ENCODE measurements at places on chromosomes 16 and 17. TPM values are rescaled to one million over a fixed set of nuclear protein-coding genes. Genes with fewer than 3 reads are reported as not detected.

- no peak for DNase-seq
These were observed 32.9 kb upstream of the GOSR2 start for GRCh38 chr17:46889992-46890564.

Gene NEURL4
- 7.3 TPM for polyA plus RNA-seq

Gene ZNF75A
- polyA plus RNA-seq: 15.9 TPM

Gene HSD11B2
- not detected for polyA plus RNA-seq

Gene AP2B1
- polyA plus RNA-seq: 234 TPM

DNA sequence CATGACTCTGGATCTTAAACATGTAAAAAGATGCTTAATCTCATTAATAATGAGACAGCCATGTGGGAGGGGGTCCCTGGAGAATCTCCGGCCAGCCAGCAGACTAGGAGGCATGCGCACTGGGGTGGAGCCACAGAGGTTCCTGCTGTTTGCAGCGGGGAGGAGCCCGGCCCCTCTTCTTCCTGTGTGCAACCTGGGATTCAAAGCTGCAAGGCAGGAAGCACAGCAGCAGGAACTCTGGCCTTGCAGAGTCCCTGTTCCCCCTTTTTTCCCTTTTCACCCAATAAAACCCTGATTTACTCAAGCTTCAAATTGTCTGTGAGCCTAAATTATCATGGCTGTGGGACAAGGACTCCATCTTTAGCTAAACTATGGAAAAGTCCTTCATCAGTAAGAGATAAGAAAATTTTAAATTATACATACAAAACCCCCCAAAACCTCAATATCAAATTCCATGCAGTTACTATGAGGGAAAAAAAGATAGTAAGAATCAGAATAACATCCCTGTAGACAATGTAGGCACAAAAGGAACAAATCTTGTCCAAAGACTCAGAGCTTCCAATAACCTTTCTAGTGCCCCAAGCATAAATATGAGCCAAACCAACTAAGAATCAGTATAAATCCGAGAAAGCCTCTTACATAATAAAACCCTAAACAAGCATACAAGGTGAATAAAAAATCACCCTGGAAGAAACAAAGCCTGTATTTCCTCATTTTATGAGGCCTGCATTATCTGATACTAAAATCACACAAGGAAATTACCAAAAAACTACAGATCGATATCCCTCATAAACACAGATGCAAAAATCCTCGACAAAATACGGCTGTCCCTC lies 12.1 kb downstream of the CFDP1 start:
- no peak for DNase-seq

DNA sequence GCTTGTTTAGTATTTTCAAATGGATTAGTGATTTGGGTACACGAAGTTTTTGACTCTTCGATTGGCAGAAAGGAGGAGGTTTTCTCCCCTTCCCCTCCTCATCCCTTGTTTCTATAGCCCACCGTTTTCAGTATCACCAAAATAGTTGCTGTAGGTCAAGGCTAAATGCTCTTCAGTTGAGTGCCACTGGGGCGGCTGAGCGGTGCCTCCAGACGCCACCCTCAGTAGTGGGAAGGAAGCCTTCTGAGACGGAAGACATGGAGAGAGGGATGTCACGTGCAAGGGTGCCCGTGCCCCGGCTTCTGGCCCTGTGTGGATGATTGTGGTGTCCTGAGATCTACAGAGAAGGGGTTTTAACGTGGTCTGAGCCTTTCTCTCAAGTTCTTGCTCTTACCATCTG lies 39.7 kb upstream of the CRISPLD2 start:
- DNase-seq: no peak

DNA sequence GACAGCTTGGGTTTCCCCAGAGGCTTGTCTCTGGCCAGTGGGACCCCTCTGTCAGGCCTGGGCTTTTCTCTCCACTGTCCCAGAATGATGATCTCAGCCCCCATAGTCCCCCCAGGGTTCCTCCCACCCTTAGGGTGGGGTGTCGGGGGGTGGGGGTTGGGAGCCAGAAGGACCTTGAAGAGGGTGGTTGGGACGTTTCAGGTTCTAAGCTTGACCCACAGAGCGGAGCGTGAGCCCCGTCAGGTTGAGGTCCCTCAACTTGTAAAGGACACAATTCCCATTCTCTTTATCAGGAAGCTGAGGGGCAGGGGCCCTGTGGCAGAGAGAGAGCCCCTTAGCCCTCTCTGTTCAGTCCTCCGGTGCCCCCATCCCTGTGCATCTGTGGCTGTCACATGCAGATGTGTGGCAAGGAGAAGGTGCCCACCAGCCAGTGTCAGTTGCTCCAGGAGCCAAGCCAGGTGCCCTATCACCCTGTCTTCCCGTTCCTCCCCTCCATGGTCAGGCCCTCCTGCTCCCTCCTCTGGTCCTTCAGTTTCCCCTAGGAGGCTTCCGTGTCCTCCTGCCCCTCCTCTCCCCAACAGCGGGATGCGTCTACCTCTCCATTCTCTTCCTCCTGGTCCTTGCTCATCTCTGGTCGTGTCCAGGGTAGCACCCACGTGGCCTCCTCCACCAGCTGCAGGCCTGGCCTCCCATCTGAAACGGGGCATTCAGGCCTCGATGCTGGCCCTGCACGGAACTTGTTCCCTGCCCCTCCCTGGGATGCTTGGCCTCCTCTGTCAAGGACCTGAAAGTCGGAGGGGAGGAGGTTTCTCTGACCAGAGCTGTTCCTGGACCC lies 1.5 kb upstream of the NTN3 start:
- DNase-seq: no peak

Gene GAST
- not detected for polyA plus RNA-seq

DNA sequence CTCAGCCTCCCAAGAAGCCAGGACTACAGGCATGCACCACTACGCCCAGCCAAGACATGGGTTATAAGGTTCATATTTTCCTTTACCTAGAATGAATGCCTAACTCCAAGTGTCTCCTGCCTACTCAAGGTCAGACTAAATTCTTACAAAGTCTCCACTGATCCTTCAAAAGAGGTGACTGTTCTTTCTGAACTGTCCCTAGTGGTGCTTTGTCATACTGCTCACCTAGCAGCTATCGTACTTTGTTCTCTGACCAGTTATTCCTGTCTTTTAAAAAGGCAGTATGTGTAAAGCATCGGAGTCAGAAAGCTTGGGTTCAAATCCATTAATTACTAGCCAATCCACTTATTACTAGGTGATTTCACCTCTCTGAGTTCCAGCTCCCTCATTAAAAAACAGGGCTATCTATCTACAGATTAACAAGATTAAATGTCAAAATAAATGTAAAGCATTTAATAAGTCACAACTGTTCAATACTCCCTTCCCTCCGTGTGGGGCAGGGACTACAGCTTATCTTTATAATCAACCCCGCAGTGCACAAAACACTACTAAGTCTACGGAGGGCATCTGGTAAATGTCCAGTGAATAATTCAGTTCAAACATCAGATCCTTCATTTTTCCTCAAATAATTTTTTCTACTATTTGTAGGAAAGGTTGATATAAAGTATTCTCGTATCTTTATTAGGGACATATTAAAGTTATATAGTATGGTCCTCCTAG lies 20.0 kb upstream of the ITGA2B start:
- no peak for DNase-seq

- DNase-seq: no peak
These were observed 217.3 kb upstream of the IRX3 start for GRCh38 chr16:54503856-54504219.
